Stimulated activated CD8-positive, alpha-beta memory T cell treated with anti-CD3 and anti-CD28 coated beads, Interleukin-7, amount 100 ng/mL, for 1 hour (primary cell): ENCODE measurements at places on chromosomes 7 and 10.
A peak's percentile ranks its signal among the peaks of the same experiment; 100 is the strongest.

GRCh38 chr10:94274142-94274787 lies 88.5 kb downstream of the NOC3L start:
- DNase-seq, result no peak

- DNase-seq, result no peak
Measured at GRCh38 chr10:26911811-26912461, 51.2 kb upstream of the ABI1 start.

- no peak for DNase-seq
Measured at GRCh38 chr10:121609426-121610380, 11.5 kb upstream of the FGFR2 start.

DNA sequence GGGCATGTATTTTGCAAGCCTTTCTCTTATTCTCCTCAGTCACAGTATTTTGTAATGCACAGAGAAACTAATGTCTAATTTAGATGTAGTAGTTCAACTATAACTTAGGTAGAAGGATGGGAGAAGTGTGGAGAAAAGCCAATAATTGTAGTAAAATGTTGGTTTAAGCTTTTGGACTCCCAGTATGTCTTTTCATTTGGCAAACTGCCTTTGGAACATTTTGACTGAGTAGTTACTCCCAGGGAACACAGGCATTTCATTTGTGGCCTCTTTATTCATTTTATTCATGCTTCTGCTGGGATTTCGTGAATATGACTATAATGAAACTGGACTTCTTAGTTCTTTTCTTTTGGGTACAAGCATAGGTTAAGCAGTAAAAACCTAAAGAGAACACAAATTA lies 79.0 kb downstream of the EXOC4 start:
- no peak for DNase-seq

- no peak for DNase-seq
Measured at GRCh38 chr7:96578606-96579005, 131.0 kb downstream of the SEM1 start.

DNA sequence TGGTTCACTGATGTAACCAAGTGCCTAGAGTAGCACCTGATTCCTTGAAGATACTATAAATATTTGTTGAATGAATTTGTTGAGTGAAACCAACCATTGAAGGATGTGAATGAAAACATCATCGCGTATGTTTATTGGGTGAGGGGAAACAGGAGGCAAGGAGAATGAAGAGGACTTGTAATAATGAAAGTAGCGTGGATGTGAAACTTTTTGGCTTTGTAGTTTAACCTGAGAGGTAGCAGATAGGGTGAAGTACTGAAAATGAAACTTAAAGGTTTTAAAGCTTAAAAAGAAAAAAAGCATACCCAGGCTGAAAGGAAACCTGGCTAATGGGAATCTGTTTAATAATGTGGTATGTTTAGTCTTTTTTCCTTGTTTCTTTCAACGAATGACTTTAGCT lies 5.2 kb downstream of the CCNY start:
- DNase-seq, result no peak

- DNase-seq, result no peak
Measured at GRCh38 chr10:44028384-44029137, 356.3 kb downstream of the CXCL12 start.

DNA sequence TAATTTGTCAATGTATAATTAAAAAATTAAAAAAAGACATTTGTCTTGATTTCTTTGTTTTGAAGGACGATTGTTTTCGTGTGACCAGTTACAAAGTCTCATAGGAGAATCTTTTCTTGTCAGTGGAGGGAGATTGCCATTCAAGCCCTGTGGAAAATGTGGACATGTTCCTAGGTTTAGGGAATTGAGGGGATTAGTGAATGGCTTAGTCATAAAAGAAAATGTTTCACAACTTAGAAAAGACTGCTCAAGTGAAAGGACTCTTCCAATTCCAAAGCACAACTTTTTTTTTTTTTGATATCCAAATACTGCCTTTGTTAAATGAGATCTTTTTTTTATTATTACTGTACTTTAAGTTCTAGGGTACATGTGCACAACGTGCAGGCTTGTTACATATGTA lies 140.7 kb upstream of the HABP2 start:
- DNase-seq, result no peak

DNA sequence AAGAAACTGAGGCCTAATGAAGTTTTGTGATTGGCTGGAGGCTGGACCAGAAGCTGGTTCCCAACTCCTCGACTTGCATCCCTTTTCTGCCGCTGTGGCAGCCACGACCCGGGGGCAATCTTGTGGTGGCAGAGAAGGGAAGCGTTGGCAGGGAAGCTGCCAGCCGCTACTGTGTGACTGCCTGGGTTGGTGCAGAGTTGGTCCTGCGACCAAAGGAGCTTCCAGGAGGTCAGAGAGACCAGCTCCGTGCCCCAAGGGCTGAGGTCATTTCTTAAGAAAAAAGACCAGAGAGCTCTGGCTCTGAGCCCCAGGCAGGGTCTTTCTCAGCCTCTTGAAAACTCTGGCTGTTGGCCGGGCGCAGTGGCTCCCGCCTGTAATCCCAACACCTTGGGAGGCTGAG lies 47.2 kb downstream of the PRF1 start:
- no peak for DNase-seq

- DNase-seq, result no peak
Measured at GRCh38 chr7:38311329-38311937, 38.0 kb upstream of the TARP start.

GRCh38 chr10:79055892-79056291 lies 12.9 kb upstream of the ZMIZ1 start:
- DNase-seq, result no peak

GRCh38 chr10:24814568-24815313 lies 91.1 kb upstream of the ARHGAP21 start:
- no peak for DNase-seq

DNA sequence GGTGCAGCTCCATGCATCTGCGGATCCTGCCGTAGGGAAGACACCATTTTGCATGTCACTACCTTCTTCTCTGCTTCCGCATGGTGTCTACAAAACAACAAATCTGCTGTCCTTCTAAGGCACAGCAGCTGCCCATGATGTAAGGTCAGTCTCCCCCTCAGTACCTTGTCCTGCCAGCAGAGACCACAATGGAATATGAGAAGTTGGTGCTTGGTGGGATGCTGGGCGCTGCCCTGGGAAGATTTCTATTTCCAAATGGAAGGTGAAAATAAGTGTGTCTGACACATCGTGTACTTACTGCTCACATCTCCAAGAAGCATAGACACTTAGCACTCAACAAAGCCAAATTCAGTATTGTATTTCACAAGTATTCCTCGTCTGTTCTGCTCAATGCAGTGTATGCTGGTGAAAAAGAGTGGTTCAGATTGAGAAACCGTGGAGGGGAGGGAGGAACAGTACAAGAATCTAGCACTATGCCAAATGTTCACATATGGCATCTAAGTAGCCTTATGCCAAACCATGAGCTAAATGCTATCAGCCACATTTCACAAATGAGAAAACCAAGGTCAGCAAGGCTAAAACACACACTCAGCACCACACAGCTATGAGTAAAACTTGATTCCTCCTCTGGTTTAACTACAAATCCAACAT lies 95.0 kb downstream of the GRB10 start:
- no peak for DNase-seq

GRCh38 chr10:108908096-108908495 lies 1015.2 kb downstream of the XPNPEP1 start:
- no peak for DNase-seq

DNA sequence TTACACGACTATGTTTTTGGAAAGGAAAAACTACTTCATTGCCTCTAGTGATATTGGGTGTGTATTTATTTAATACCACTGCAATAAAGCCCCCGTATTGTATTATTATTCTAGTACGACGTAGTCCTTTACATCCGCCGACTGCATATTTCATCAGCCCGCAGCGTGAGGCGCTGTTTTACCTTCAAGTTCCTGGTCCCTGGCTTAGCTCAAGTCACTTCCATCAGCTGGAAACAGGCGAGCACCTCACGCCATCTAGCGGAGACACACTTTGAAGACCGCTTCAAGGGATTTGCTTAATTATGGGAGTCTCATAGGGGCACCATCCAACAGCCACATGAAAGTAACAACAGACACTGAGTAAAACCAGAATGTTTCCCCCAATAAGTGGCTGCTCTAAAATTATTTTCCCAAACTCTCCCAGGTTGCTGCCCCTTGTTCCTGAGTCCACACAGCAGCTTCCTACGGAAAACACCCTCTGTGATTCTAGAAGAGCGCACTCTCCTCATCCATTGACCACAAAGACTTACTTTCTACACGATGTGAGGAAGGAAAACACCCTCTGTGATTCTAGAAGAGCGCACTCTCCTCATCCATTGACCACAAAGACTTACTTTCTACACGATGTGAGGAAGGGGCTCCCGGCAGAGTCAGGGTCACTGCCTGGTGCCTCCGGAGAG lies 15.7 kb upstream of the ITIH2 start:
- peak; percentile 37 for DNase-seq

DNA sequence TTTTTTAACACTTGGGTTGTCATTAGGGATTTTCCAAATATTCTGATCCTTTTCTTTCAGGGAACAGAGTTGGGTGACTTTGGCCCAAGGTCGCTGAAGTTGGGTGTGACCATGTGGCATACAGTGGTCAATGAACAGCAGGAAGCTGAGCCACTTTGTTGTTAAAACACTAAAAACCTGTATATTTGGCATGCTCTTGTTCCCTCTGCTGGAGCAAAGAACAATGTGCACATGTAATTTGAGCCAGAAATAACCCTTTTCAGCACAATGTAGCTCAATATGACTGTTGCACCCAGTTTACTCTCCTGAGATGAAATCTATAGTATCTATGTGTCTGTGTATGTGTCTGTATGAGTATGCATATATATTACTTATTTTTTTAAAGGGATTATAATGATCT lies 74.9 kb downstream of the ADCYAP1R1 start:
- DNase-seq, result no peak

DNA sequence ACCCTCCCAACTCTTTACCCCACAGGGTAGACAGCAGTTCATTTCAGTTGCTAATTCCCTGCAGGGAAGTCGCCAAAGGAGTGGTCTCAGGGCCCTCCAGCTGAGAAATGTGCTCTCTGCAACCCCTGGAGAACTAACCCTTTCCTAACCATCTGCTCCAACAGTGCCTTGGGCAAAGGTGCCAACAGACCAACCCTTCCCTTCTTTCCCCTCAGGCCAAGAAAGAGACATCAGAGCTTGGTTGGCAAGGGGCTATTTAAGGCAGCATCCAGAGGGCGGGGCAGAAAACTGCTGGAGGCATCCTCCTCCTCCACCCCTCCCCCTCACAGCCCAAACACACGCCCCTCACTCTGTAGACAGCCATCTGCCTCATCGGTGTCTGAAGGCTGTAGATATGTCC lies 1.7 kb downstream of the SORBS1 start:
- no peak for DNase-seq

- DNase-seq, result no peak
Measured at GRCh38 chr7:66326501-66327215, 121.5 kb downstream of the TPST1 start.

- DNase-seq, result no peak
Measured at GRCh38 chr10:77686096-77686495, 48.5 kb upstream of the KCNMA1 start.

GRCh38 chr7:94178230-94178629 lies 174.1 kb upstream of the BET1 start:
- DNase-seq, result no peak

DNA sequence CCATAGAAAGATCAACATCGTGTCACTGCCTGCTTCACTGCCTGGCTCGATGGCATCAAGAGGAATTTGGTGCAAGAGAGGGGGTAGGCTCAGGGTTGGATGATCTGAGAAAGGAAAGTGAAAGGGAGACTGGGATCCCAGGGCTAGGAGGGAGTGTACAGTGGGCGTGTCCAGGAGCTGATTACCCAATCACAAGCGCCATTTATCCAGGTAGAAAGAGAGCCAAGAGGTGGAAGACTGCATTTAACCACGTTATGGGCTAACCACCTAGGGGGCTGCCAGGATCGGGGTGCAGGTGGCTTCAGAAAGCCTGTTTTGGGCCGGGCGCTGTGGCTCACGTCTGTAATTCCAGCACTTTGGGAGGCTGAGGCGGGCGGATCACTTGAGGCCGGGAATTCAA lies 10.3 kb downstream of the PODXL start:
- DNase-seq, result no peak

- no peak for DNase-seq
Measured at GRCh38 chr7:4828720-4829383, 33.0 kb downstream of the PAPOLB start.

- no peak for DNase-seq
Measured at GRCh38 chr10:34033078-34033477, 698.6 kb upstream of the NRP1 start.

- DNase-seq, result no peak
Measured at GRCh38 chr7:105851064-105851463, 25.3 kb downstream of the ATXN7L1 start.

- no peak for DNase-seq
Measured at GRCh38 chr7:82805527-82805960, 357.1 kb downstream of the PCLO start.

- no peak for DNase-seq
Measured at GRCh38 chr7:159048656-159049055, 96.0 kb downstream of the VIPR2 start.

DNA sequence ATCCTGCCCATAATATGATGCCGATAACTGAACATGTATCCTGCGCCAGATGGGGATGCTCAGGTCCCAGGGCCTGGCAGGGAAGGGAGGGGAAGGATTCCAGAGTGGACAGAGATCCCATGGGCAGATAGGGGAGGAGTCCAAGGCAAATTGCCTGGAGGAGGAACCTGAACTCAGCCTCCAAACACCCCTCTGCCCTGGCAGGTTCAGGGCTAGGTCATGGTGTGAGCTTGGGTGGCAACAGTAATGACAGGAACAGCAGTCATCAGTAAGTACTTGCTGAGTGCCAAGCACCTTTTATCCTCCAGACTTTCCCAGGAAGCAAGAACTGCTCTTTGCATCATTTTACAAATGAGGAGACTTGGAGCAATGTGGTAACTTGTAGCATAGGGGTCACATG lies 3.8 kb upstream of the PALD1 start:
- no peak for DNase-seq

DNA sequence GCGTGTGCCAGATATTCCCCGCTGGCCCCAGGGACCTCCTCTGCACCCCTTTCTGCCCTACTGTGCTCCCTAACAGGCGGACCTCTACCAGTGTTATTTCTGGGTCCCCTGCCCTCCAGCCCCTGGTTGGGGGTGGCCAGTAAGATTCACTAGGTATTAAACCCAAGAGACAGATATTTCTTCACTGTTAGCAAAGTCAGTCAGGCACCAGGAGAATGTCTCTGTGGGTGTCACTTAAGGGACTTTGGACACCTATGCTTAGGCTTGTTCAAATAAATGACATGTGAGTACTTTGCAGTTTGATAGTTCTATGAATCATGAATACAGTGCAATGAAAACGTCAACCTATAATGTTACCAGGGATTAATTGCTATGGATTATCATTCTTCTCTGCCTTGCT lies 234.3 kb upstream of the IGFBP3 start:
- DNase-seq, result no peak

GRCh38 chr7:3266240-3266639 lies 34.8 kb upstream of the SDK1 start:
- no peak for DNase-seq

GRCh38 chr7:47648275-47648925 lies 66.5 kb upstream of the TNS3 start:
- DNase-seq, result no peak

- DNase-seq, result no peak
Measured at GRCh38 chr10:112336556-112337201, 37.2 kb upstream of the ACSL5 start.
